ENCODE measurements at places on chromosomes 1 and 21.

- no peak for DNase-seq
These were observed 68.1 kb downstream of the SPAG17 start for GRCh38 chr1:118116909-118117308.

- DNase-seq, result no peak
These were observed 18.4 kb upstream of the FOXO6 start for GRCh38 chr1:41342774-41343355.

DNA sequence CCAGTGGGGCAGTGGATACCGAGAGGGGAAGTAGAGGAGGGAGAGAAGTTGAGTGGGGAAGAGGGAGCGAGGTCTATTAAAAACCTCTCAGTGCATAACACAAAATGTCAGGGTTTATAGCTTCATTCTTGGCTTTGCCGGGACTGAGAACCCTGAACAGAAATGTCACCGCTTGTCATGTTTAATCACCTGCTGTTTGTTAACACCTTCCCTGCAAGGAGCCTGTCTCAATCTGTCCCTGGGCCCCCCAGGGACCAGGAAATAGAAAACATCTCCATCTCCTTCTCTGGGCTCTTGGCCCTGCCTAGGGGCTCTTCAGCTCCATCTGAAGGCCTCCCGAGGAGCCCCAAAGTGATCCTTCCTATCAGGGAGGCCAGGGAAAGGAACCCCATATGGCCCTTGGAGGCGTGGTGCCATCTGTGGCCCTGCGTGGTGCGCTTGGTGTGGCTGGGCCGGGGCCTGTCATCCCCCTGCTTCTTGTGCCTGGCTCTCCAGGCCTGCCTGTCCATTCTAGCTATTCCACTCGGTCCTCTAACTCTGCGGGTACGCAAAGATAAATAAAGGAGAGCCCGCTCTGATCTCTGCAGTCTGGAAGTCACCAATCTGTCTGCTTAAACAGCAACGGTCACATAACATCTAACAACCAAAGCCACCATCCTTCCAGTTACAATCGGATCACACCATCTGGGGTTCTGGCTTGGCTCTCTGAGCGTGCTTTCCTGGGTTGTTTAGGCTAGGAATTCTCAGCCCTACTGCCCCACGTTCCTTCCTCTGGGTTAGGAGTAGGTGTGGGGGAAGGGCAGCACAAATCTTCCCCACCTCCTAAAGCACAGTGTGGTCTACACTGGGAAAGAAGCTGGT, 113.8 kb downstream of the CASZ1 start:
- no peak for DNase-seq

DNA sequence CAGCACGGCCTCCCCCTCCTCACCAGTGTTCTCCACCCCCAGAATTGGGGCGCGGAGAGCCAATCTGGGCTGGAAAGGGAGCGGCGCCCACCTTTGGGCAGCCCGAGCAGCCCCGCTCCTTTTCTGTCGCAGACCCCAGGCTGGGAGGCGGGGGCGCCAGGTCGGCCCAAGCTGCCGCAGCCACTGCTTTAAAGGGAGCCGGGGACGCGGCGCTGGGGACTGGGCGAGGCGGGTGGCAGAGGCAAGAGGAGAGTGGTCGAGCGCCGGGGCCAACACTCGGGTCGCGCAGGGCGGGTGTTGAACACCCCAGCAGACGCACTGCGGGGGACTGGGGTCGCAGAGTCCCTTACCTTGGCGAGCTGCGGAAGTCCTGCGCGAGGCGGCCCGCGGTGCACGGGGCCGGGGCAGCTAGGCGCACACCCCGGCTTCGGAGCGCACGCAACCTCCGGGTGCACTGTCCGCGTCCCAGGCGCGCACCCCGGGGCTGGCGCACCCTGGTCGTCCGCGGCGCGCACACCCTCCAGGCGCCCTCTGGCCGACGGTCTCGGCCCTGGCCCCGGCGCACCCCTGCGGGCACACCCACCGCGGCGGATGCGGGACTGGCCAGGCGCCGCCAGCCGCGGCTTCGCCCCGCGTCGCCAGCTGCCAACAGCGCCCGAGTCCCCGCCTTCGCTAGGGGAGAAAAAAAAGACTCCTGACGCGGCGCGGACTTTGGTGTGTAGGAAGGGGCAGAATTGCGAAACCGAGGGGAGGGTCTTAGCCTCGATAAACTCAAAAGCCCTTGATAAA, at the start of gene KANK4:
KANK4 (minus strand) TSS at position 679 of the 789 bp plus-strand sequence. CDS start 37,870 bp downstream, outside the sequence.
- no peak for DNase-seq

DNA sequence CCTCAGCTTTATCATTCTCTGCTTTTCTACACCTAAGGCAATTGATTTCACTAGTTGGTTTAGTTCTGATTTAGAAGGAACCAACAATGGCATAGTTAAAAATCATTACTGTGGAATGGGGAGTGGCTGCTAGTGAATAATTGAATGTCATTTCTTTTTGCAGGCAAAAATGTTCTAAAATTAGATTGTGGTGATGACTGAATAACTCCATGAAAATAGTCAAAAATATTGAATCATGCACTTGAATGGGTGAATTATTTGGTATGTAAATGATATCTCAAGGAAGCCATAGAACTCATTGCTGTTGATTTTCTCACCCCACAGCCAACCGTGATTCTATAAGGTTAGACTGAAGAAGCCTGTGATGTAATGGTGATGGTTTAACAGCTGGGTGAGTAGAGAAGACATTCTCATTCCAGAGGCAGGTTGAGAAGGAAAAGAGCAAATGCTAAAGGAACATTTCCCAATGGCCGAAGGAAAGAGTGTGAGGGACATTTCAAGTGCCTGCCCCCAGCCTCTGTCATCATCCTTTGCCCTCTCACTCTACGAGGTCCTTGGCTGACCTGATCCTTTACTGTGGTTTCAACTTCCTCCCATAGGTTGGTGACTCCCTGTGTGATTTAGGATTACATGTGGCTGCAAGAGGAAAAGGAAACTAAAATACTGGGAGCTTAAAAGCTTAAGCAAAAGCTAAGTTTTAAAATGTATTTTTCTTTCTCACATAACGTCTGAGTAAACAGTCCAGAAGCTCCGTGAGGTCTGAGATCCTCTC, 12.5 kb downstream of the OVAAL start:
- DNase-seq, result peak; percentile 55
